ENCODE measurements at places on chromosomes 5 and 9.
A peak's percentile ranks its signal among the peaks of the same experiment; 100 is the strongest.

DNA sequence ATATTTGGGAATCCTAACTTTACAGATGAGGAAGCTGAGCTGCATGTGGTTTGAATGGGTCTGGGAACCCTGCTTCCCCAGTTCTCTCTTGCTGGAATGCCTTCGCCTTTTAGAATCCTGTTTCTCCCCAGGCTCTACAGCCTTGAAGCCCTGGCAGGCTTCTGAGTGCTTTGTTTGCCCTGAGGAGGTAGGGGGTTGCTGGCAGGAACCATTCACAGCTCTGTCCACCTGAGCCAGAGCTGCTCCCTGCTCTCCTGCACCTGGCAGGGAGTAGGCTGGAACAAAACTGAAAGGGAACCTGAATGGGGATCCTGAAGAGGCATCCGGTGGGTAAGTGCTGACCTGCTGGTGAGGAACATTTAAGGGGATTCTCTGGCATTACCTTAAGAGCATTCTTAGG lies 33.0 kb downstream of the KIF4B start:
- no peak overlapping the region for H3K27ac ChIP-seq
- H3K27me3 ChIP-seq: no peaks in the 10 kb centered on the region
- no peak for DNase-seq
- H3K4me1 ChIP-seq: no peaks in the 10 kb centered on the region

DNA sequence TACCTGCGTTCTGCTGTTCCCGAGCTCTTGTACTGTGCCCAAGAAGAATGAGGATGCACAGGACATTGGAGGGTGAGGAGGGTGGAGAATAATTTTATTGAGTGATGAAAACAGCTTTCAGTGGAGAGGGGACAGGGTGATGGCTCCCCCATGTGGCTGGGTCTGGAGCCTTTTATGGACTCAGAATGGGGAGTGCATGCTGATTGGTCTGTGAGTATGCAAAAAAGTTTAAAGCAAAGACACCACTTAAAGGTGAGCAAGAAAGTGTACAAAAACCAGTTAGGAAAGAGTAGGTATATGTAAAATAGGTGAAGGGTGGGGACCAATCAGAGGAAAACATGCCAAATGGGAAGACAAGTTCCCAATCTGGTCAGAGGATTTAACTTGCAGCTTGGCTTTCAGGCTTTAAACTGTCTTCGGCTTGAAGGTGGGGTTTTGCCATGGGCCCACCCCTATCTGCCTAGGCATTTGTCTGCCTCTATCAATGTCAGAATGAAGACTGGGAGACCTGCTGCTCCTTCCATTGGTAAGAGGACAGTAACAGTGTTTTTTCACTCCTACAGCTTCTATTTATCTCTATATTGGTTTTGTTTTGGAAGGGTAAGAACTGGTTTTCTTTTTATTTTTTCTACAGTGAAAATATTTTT lies 118.0 kb upstream of the RAI14 start:
- no peak for DNase-seq
- H3K27me3 ChIP-seq: no peaks in the 10 kb centered on the region
- H3K27ac ChIP-seq: no peak overlapping the region
- H3K4me3 ChIP-seq: no peak overlapping the region

DNA sequence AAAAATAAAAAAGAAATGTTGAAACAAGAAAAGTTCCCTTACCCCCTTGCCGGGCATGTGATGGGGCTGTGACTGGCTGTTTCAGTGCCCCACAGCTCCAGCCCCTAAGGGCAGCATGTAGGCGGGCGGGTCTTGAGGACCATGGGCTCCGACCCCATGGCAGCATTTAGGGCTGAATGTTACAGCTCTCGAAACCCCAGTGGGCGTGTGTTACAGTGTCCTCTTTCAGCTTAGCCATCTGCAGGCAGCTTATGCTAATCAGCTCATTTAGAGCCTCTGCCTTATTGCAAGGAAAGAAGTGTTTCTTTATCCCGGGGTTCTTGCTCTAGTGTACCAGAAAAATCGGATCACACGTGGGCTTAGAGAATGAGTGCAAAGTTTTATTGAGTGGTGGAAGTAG lies 497.4 kb upstream of the CYLC2 start:
- no peak for DNase-seq
- H3K4me1 ChIP-seq: no peaks in the 10 kb centered on the region
- H3K36me3 ChIP-seq: no peaks in the 10 kb centered on the region
- no peak overlapping the region for H3K27ac ChIP-seq
- no peaks in the 10 kb centered on the region for H3K27me3 ChIP-seq
- H3K4me3 ChIP-seq: no peak overlapping the region

DNA sequence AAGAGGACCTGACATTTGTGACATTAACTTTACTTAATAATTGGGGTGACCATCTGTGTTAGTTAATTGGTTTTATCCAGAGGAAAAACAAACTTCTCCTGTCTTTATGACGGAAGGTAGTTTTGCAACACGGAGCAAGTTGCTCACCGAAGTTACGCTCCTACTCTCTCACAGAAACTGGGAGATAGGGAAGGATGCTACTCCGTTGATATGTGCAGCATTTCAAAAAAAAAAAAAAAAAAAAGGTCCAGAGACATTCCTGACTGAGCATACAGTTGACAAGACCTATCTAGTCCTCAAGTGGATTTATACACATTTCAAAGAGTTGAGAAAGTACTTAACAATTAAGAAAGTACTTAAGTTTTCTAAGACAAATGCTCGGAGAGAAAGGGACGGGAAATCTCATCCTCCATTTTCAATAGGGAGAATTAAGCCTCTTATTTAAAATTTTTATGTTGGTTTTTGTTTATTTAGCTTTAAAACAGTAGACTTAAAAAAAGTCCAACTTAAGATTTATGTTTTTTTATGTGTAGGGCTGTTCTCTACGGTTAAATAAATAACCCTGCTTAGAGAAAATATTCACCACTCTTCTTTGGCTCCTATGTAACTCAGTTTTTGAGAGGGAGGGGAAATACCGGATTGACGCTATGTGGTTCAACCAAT lies 455 bp upstream of the FER start:
- no peaks in the 10 kb centered on the region for H3K4me1 ChIP-seq
- H3K4me3 ChIP-seq: peak overlapping the region; percentile 92
- DNase-seq: no peak
- peak overlapping the region; percentile 98 for H3K27ac ChIP-seq
- no peaks in the 10 kb centered on the region for H3K36me3 ChIP-seq

GRCh38 chr9:92894711-92895362 lies 17.0 kb upstream of the ZNF484 start:
- H3K27me3 ChIP-seq: no peaks in the 10 kb centered on the region
- H3K4me1 ChIP-seq: no peaks in the 10 kb centered on the region
- DNase-seq: no peak
- H3K4me3 ChIP-seq: no peak overlapping the region
- no peaks in the 10 kb centered on the region for H3K36me3 ChIP-seq
- no peak overlapping the region for H3K27ac ChIP-seq

GRCh38 chr5:132781029-132781428 lies 4.0 kb upstream of the SEPTIN8 start:
- no peak overlapping the region for H3K4me3 ChIP-seq
- no peaks in the 10 kb centered on the region for H3K36me3 ChIP-seq
- H3K27ac ChIP-seq: no peak overlapping the region
- DNase-seq: no peak
- peaks cover 11% of the 10 kb centered on the region for H3K4me1 ChIP-seq

- H3K27me3 ChIP-seq: no peaks in the 10 kb centered on the region
- no peaks in the 10 kb centered on the region for H3K36me3 ChIP-seq
- no peak overlapping the region for H3K4me3 ChIP-seq
- H3K27ac ChIP-seq: no peak overlapping the region
Measured at GRCh38 chr5:44783634-44784315, 25.0 kb upstream of the MRPS30 start.

DNA sequence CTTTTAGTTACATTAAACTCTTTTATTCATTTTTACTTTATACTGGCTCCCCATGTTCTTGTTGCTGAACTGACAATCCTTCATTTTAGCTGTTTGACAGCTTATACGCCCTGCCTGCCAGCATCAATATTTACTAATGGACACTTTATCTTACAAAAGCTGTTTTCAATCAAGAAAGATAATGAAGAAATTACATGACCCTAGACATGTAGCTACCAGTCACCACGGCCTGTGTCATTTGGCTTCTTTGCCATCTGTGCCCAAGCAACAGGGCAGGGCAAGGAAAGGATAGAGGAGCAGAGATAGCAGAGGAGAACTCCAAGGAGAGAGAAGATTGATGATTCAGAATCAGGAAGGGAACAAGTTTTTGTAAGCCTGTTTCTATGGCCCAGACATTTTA lies 647.3 kb downstream of the BRINP1 start:
- DNase-seq: no peak
- H3K4me1 ChIP-seq: no peaks in the 10 kb centered on the region
- no peaks in the 10 kb centered on the region for H3K27me3 ChIP-seq
- no peaks in the 10 kb centered on the region for H3K36me3 ChIP-seq
- H3K27ac ChIP-seq: no peak overlapping the region

GRCh38 chr5:7348168-7348854 lies 47.6 kb upstream of the ADCY2 start:
- no peaks in the 10 kb centered on the region for H3K4me1 ChIP-seq
- no peaks in the 10 kb centered on the region for H3K27me3 ChIP-seq
- H3K4me3 ChIP-seq: no peak overlapping the region
- no peak for DNase-seq

DNA sequence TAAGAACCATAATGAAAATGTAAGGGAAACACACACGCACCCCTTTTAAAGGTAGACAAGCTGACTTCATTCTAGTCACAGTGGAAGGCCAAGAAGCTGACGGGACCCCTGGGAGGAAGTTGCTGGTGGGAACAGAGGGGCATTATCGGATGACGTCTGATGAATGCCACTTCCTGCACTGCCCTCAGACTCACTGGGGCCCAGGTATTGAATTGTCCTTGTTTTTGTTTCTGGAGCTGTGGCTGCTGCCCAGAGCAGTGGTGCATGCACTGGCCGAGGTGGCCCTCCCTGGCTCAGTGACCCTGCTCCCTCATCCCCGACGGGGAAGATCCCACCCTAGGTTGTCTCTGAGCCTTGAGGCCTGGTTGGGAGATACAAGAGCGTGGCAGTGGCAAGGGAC lies 15.3 kb upstream of the RPL26L1 start:
- peaks cover 7% of the 10 kb centered on the region for H3K4me1 ChIP-seq
- no peaks in the 10 kb centered on the region for H3K36me3 ChIP-seq
- peak overlapping the region; percentile 78 for H3K27ac ChIP-seq
- H3K4me3 ChIP-seq: no peak overlapping the region
- no peaks in the 10 kb centered on the region for H3K27me3 ChIP-seq
- DNase-seq: no peak

GRCh38 chr9:83708515-83709158 lies 879 bp upstream of the UBQLN1 start:
- no peaks in the 10 kb centered on the region for H3K36me3 ChIP-seq
- peak overlapping the region; percentile 95 for H3K27ac ChIP-seq
- H3K4me1 ChIP-seq: no peaks in the 10 kb centered on the region
- H3K27me3 ChIP-seq: no peaks in the 10 kb centered on the region
- H3K4me3 ChIP-seq: peak overlapping the region; percentile 94

DNA sequence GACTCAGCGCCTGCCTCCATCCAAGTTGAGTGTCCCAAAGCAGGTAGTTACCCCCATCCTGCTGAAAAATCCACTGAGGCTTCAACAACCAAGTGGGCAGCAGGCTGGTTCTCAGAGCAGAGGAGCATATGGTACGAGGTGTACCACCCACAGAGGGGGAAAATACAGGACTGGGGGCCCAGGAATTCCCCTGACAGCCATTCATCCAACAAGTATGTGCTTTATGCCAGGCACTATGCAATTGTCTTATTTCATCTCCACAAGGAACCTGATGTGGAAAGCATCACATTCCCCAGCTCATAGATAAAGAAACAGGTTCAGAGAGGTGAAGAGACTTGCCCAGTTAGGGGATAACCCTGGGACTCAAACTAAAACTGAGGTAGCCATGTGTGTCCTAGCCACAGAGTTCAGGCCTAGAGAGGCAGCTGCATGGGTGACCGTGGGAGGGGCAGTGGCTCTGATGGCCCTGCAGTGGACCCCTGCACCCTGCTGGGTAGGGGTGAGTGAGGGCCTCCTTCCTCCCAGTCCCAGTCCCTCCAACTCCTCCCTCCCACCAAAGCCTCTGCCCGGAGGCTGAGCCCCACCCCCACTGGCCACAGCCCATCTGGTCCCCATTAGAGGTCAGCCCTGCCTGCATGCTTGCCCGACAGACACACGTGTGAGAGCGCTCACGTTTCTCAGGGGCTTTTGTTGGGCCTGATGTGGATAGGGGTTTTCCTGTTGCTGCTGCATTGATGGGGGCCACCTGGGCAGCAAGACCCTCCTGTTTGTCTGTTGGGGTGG lies 11.5 kb downstream of the PDLIM4 start:
- H3K27ac ChIP-seq: peak overlapping the region; percentile 96
- peaks cover 14% of the 10 kb centered on the region for H3K4me1 ChIP-seq
- DNase-seq: peak; percentile 49
- no peaks in the 10 kb centered on the region for H3K36me3 ChIP-seq
- H3K27me3 ChIP-seq: no peaks in the 10 kb centered on the region
- H3K4me3 ChIP-seq: no peak overlapping the region

GRCh38 chr5:33688066-33688465 lies 203.7 kb downstream of the ADAMTS12 start:
- no peak overlapping the region for H3K27ac ChIP-seq
- H3K36me3 ChIP-seq: no peaks in the 10 kb centered on the region
- no peak overlapping the region for H3K4me3 ChIP-seq
- H3K27me3 ChIP-seq: no peaks in the 10 kb centered on the region
- no peak for DNase-seq
- no peaks in the 10 kb centered on the region for H3K4me1 ChIP-seq

- no peak overlapping the region for H3K27ac ChIP-seq
- H3K4me3 ChIP-seq: no peak overlapping the region
- no peaks in the 10 kb centered on the region for H3K27me3 ChIP-seq
- H3K36me3 ChIP-seq: no peaks in the 10 kb centered on the region
- no peak for DNase-seq
Measured at GRCh38 chr5:65803699-65804391, 81.8 kb downstream of the NLN start.

GRCh38 chr9:77909306-77909705 lies 122.3 kb downstream of the GNAQ start:
- no peak overlapping the region for H3K27ac ChIP-seq
- no peak overlapping the region for H3K4me3 ChIP-seq
- no peaks in the 10 kb centered on the region for H3K27me3 ChIP-seq

DNA sequence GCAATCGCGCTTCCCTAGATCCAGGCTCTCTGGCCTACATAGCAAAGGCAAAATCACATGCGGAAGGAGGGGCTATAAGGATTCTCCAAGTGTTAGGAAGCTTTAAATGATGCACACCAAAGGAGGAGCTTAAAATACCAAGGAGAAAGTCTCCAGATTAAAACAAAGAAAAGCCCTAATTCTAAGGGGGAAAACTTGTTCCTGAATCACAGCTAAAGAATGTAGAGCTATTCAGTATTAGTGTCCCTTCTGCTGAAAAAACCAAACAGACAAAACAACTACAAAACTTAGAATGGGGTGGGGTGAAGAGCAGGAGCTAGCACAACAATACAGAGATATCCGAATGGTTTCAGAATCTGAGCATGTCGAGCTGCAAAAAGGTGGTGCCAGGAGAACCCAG lies 213.7 kb downstream of the DCP2 start:
- no peaks in the 10 kb centered on the region for H3K4me1 ChIP-seq
- no peak overlapping the region for H3K27ac ChIP-seq
- H3K36me3 ChIP-seq: no peaks in the 10 kb centered on the region
- H3K4me3 ChIP-seq: no peak overlapping the region
- no peaks in the 10 kb centered on the region for H3K27me3 ChIP-seq
- DNase-seq: no peak

GRCh38 chr5:102090770-102091169 lies 205.3 kb downstream of the SLCO4C1 start:
- no peaks in the 10 kb centered on the region for H3K27me3 ChIP-seq
- H3K27ac ChIP-seq: no peak overlapping the region
- H3K4me3 ChIP-seq: no peak overlapping the region
- no peaks in the 10 kb centered on the region for H3K4me1 ChIP-seq

Measured in uterus (tissue), 4 donors.